ENCODE measurements at places on chromosomes 3 and 15.

DNA sequence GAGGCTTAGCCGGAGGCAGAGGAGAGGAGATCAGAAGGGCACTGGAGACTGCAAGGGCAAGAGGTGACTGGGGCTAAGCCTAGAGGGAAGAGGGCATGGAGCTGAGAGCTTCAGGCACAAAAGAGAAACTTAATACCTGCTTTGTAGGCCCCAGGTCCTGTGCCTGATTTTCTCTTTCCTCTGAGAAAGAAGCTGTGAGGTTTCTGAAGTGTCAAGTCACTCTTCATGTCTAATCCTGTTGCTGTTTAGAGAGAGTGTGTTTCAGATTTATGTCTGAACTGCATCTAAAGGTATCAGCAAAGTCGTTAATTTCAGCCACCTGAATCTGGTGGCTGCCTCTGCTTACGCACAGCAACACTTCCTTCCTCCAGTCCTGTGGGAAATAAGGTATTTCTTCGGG, 106.9 kb upstream of the RNU6-1 start:
- DNase-seq, result no peak

DNA sequence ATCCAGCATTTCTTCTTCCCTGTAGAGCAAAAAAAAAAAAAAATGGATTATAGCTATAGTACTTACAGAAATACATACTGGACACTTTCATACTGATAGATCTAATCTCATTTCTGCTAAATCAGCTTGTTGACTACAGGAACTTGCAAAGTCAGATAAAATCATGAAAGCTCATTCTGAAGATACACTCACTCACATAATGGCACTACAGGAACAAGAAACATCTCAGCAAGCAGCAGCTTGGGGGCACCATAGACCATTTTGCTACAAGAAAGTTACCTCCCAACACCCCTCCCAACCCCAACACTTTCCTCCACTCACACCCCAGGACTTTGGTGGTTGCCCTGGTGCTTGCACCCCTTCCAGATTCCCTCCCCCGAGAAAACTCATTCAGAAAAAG, 4.6 kb downstream of the MYH15 start:
- DNase-seq, result no peak

GRCh38 chr15:59473226-59473625, 35.2 kb downstream of the FAM81A start:
- DNase-seq, result no peak

DNA sequence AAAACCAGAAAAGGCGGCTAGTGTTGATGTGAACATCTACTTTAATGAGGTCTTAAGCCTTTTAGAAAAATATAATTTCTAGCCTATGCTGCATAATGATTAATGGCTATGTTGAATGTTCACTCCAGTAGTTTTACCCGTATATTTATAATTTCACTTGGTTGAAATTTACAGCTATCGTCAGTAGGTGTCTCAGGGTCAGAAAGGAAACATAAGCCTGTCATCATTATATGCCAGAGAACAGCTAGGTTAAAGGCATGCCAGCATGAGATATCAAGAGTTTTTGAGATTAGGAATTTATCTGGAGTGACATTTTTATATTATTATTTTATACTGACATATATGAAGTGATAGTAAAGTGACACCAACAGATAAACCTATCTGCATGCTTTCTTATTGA, 904.1 kb downstream of the OTOL1 start:
- no peak for DNase-seq

DNA sequence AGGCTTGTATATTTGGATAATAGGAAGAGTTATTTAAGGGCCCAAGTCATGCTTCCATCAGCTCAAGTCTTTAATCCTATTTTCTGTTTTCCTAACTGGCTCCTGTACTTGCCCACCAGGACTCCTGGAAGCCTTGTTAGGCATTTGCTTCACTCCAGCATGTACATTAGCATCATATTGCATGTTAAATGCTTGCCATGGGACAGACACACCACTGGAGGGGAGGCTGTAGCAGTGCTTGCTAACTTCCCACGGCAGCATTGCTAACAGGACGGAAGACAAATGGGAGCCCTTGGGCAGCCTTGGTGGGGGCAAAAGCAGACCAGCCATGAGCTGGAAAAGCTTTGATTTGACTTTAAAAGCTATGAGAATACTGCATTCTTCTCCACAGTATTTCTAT, 6.1 kb downstream of the TMOD2 start:
- no peak for DNase-seq
